NCI-H1930 (cell line): ENCODE measurements at places on chromosomes 16 and 17.

DNA sequence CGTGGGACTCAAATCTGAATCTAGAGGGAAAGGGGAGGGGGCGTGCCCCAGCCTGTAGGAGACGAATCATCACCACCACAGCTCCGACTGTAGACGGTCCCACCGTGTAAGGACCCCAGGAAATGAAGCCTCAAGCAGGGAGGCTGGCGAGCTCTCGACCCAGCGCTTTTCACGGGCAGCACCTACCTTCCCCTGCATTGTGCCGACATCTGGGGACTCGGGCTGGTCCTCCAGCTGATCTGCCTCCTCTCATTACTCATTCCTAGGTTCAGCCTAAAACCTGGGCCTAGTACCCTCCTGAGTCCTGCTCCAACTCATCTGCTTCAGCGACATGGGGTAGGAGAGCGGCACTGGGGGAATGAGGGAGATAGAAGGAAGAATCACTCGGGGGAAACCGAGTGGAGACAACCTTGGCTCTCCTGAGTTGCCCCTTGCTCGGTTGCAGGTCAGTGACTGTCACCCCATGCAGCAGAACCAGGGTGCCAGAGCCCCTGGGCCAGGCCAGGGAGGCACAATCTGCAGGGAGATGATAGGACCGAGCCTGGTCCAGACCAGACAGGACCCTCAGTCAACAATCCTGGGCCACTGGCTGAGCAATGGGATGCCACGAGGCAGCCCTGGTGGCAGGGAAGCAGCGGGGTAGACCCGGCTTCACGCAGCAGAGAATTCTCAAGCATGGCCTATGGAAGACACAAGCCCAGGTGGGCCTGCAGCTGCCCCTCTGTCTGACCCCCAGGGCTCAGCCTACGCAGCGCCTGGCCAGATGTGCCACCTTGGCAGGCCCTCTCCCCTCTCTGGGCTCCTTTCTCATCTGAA lies 833 bp upstream of the BCAR1 start:
- DNase-seq, result no peak

DNA sequence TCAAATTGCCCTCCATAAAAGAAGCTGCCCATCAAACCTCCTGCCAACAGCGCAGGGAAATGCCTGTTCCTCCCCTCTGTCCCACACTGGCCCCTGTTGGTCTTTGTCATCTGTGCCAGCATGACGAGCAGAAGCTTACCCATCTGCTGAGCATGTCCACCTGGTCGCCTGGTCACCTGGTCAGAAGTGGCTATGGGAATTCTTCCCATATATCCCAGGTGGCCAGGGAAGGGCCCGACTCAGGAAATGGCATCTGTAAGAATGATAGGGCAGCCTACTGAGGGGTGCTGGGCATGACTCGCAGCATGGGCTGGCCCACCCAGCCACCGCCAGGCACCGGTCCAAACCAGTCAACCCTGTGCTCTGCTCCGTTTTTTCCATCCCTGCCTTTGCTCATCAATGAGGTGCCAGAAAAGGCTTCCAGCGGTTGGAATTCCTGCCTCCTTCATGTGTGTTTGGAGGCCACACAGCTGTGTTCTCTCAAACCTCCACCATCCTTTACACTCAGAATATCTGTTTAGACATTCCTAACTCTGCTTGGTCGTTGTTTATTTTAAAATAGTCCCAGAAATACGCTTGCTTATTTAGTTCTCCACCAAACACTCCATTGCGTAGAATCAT lies 145.2 kb downstream of the CLEC16A start:
- DNase-seq, result no peak

DNA sequence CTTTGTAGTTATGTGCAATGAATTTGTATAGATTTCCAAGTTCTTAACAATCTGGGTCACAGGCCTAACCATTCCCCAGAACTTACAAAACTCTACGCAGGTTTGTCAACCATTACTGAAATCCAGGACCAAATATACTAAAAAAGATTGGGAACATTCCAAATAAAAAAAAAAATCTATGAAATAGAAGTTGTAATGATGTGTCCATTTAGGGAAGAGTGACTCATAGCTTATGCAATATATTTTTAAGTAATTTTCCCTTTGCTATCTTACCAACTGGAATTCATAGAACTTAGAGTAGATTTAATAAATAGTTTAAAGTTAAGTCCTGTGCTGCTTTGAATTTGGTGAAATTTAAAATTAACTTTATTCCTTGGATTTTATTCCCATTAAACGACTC lies 393.2 kb downstream of the PMP22 start:
- no peak for DNase-seq

DNA sequence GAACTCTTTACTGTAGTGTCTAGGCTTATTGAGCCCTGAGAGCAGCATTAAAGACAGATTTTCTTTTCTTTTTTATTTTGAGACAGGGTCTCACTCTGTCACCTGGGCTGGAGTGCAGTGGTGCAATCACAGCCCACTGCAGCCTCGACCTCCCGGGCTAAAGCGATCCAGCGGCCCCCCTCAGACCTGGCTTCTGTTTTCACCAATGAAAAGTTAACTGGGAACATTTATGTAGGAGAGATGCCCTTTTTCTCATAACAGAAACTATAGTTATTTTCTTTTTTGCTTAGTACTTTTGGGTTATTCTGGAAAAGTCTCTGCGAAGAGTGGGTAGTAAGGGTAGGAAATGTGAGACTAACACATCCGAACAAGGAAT lies 1.5 kb downstream of the MAP1LC3B start:
- DNase-seq, result no peak

- no peak for DNase-seq
Observed at GRCh38 chr16:66519482-66520373, 30.2 kb downstream of the TK2 start.

GRCh38 chr17:63573634-63574033 lies 23.4 kb downstream of the DCAF7 start:
- no peak for DNase-seq

DNA sequence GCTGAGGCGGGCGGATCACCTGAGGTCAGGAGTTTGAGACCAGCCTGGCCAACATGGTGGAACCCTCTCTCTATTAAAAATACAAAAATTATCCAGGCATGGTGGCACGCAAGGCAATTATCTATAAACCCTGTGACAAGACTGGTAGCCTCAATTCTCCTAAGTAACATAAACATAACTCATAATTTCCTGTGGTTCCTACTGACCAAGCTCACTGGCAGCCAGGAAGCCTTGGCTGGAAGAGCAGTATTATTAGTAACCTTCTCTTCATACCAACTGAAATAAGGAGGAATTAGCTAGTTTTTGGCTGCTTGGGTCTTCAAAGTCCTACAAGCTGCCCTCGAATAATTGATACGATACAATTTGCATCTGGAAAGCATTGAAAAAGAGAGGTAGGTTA lies 31.6 kb upstream of the LRRC37A3 start:
- no peak for DNase-seq

DNA sequence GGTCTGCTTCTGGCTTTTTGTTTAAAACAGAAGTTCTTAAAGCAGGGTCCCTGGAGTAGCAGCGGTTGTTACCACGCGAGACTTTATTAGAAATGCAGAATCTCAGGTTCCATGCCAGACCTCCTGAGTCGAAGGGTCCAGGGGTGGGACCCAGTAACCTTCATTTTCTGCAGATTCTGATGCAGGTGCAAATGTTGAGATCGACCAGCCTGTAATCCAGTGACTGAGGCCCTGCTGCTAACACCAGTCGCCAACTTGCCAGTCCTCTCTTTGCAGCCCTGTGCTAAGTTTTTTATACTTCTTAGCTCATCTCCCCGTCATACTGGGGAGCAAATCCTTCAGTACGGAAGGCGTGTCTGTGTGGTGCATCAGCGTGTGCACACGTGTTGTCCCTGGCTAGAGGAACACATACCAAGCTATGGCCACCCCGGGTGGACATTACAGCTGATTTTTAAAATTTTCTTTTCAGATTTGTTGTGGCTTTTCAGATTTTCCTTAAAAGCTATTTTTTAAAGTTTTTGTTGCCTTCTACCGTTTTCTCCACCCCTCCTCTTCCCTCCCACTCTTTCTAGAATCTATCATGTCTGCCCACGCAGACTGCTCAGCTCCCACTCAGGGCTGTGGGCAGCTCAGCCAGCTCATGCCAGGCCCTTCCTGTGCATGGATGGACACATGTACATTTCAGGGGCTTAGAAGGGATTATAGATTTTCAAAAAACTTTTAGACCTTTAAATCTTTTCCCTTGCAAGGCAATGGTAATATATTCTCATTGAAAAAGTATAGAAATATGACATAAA lies 57.7 kb downstream of the MEAK7 start:
- no peak for DNase-seq

- DNase-seq, result no peak
Observed at GRCh38 chr16:75254359-75254837, 3.0 kb upstream of the BCAR1 start.

GRCh38 chr16:86672179-86672863 lies 94.0 kb downstream of the FOXL1 start:
- no peak for DNase-seq

GRCh38 chr16:67518676-67519075 lies 10.0 kb upstream of the RIPOR1 start:
- no peak for DNase-seq

DNA sequence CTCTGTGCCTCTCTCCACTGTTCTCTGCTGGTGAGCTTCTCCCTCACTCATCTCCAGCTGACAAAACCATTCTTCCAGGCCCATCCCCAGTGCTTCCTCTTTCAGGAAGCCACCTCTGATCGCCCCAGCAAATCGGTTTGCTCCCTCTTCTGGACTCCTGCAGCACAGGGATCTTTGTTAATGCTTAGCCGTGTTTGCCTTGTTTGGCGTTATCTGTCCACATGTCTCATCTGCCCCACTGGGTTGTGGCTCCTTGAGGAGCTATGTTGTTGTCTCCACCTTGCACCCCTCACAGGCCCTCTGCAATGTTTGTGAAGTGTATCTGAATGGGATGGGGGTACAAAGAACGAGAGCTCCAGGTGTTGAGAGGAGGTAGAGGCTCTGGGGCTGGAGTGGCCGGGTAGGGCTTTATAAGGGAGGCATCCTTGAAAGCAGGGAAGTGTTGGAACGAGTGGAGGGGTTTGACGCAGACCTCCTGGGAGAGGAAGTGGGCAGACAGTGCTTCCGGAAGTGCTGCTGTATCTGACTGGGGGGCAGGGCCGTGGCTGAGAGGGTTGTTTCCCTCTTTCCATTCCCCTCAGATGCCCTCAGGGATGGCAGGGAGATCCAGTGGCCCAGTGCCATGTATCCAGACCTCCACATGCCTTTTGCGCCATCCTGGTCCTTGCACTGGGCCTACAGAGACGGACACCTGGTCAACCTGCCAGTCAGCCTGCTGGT lies 27.8 kb downstream of the CASKIN2 start:
- no peak for DNase-seq

DNA sequence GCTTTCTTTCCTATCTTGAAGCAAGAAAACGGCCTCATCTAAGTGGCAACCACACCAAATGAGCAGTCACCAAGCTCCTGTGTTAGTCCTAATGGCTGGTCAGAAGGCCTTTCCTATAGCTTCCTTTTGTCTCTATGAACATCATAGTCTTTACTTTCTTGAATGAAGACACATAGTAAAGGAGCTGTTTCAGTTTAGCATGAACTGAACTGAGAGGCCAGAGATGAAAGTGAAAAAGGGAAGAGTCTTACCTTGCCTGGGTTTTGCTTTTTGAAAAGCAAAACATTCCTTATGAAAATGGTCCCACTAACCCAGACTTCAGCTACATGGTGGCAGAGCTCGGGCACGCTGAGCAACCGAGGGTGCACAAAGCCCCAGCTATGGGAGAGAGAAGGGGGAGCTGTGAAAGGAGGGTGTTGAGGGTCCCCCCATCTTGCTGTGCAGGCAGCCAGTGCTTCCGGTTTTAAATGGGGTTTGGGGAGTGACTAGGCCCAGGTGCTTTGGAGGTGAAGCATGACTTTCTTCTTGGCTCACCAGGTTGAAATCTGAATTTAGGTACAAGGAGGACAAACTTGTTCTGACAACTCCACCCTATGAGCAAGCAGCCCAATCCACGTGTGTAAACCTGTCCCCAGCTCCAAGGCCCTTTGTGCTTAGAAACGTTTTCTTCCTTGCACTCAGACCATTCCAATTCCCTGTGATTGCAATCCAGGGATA lies 9.1 kb upstream of the PSMC3IP start:
- no peak for DNase-seq

GRCh38 chr17:81034168-81034777 lies 678 bp upstream of the BAIAP2 start:
- no peak for DNase-seq

GRCh38 chr16:86201746-86202145 lies 302.8 kb downstream of the IRF8 start:
- no peak for DNase-seq

DNA sequence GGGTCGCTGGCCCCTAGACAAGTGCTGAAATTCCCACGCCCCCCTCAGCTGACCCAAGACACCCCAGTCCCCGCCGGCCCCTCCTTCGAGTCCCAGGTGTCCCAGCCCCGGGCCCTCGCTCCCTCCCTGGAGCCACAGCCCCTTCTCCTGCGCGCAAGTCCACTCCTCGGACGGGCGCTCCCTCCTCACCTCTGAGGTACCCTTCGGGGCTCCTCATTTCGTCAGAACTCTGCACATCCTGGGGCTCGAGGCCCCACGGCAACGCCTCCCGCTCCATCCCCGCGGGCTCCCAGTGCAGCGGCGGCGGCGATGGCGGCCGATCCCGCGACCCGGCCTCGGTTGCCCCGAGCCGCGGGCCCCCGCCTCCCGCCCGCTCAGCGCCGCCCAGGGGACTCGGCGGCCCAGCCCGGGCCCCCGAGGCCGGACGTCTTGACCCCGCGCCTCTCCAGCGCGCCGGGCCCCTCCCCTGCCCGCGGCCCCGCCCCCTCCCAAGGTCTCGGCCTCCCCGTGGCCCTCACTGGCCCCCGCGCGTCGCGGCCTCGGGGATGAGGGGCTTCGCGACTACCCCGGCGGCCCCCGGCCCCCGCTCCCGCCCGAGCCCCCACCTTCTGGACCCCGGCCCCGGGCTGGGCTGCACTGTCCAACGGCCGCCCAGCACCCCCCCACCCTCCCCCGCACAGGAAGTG lies at the start of gene ZNF768:
TSS of gene ZNF768 (minus strand) at position 430 of the 686 bp plus-strand sequence. CDS start at position 277, 153 bp downstream.
- peak; percentile 79 for DNase-seq

- DNase-seq, result no peak
Observed at GRCh38 chr16:68660359-68660795, 15.3 kb downstream of the CDH3 start.

DNA sequence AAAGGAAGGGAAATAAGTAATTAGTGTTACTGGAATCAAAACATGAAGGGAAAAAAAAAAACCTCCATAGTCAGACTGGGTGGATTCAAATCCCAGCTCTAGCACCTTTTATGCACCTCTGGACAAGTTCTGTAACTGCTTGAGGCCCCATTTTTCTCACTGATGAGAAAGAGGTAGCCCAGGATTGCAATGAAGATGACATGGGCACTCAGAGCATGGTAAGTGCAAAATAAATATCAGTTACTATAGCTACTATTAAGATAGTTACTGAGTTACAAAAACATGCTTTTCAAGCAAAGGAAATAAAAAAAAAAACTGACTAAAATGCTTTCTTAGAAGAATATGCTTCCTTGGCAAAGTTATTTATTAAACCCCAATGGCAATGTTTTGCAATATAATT lies 58.8 kb downstream of the CEP95 start:
- DNase-seq, result no peak

GRCh38 chr17:46895171-46895570 lies 27.8 kb upstream of the GOSR2 start:
- DNase-seq, result no peak

DNA sequence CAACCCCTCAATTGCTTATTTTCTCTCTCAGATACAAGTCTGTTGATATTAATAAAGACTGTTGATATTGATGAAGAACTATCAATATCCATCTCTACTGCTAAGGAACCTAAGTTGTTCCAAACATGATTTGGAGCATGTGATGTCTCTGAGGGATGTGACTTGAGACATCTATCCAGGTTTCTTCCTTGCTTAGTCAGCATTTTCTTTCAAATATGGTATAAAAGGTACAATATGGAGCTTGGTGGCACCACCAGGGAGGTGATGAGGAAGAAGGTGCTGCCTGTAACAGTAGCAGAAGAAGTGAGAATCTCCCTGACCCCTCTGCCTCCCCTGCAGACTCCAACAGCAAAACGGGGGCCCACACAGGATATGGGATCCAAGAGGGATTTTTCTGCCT lies 329.0 kb downstream of the MAF start:
- no peak for DNase-seq
